ENCODE measurements at places on chromosomes 2 and 18. TPM values are rescaled to one million over a fixed set of nuclear protein-coding genes. Genes with fewer than 3 reads are reported as not detected.

Gene MYO7B
- total RNA-seq = not detected

Gene GRP
- total RNA-seq = not detected

Gene HNMT
- total RNA-seq = 16.6 TPM

Gene CCDC85A
- not detected for total RNA-seq

Gene AGXT
- total RNA-seq = not detected

Gene AP1S3
- 73.3 TPM for total RNA-seq

Gene COL3A1
- not detected for total RNA-seq

Gene CFC1
- not detected for total RNA-seq

Gene COL5A2
- 0.55 TPM for total RNA-seq

Gene MDH1B
- total RNA-seq = 4.1 TPM

Gene CYBRD1
- total RNA-seq = 132 TPM

Gene KCNJ3
- not detected for total RNA-seq

Gene STAT4
- 0.23 TPM for total RNA-seq

Gene GPBAR1
- 0.20 TPM for total RNA-seq

Gene TWSG1
- 55.8 TPM for total RNA-seq

Gene IL1RL2
- 1.2 TPM for total RNA-seq

Gene ZC3H6
- total RNA-seq = 10.0 TPM

Data from PC-9 (cell line).